ENCODE measurements at places on chromosomes 1 and 21.

- no peak for DNase-seq
These were observed 18.4 kb downstream of the RUNX3 start for GRCh38 chr1:24911651-24912155.

DNA sequence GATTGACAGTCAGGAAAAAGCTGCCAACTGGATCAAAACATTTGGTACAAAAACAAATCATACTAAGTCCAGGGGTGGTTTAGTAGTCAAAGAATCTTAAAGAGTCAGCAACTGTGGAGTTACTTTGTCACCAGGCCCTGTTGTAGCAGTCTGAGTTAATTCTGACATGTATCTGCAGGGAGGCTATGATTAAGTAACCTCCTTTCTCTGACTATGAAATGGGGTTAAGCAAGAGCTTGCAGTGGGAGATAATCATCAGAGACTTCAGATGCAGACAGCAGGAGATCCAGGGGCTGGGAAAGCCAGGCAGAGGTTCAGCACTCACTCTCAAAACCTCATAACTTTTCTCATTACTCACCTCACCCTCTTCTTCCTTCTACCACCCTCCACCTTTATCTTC is 99.2 kb upstream of the BTG3 start:
- DNase-seq = no peak

DNA sequence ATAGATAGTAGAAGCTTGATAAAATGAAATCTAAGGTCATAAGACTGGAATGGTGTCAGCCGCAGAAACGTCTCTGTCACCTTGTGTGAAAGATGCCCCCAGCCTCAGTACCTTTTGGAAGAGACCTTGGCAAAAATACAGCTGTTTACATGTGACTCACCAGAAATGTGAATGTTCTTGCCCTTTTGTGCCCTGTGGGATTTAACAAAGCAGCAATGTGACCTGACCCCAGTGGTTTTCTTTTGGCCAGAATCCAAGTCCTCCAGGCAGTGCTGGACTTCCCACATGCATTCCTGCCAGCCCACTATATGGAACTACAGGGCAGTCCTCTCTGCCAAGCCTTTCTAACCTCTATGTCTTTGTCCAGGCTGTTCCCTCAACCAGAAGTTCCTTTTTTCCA is 27.2 kb upstream of the LRRC8C start:
- no peak for DNase-seq

GRCh38 chr1:77538956-77539518 is 143.4 kb downstream of the ZZZ3 start:
- DNase-seq = no peak

DNA sequence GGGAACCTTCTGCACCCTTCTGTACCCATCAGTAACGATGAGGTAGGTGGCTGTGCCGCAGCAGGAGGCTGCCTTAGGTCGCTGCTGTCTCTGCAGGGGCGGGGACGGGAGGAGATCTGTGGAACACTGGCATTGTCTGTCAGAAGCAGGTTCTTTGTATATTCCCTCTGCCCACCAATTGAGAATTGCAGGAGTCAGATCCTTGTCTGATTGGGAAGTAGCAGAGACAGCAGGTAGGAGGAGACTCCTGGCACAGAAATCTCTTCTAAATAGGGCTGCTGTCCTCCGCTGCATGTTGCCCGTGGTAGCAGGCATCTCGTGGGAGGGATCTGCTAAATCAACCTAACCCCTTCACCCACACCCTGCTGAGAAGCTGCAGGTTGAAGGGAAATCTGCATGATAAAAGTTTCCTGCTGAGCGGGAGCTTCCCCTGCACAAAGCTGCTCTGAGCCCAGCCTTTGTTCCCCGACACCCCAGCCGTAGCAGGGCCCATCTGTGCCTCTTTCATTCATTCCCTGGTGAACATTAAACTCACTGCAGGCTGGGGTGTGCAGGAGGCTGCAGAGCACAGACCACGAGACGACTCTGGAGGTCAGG is 15.9 kb downstream of the SARS1 start:
- no peak for DNase-seq

GRCh38 chr1:14128096-14128495 is 428.1 kb downstream of the PRDM2 start:
- DNase-seq = no peak

GRCh38 chr1:27037518-27037917 is 24.9 kb upstream of the TENT5B start:
- no peak for DNase-seq

DNA sequence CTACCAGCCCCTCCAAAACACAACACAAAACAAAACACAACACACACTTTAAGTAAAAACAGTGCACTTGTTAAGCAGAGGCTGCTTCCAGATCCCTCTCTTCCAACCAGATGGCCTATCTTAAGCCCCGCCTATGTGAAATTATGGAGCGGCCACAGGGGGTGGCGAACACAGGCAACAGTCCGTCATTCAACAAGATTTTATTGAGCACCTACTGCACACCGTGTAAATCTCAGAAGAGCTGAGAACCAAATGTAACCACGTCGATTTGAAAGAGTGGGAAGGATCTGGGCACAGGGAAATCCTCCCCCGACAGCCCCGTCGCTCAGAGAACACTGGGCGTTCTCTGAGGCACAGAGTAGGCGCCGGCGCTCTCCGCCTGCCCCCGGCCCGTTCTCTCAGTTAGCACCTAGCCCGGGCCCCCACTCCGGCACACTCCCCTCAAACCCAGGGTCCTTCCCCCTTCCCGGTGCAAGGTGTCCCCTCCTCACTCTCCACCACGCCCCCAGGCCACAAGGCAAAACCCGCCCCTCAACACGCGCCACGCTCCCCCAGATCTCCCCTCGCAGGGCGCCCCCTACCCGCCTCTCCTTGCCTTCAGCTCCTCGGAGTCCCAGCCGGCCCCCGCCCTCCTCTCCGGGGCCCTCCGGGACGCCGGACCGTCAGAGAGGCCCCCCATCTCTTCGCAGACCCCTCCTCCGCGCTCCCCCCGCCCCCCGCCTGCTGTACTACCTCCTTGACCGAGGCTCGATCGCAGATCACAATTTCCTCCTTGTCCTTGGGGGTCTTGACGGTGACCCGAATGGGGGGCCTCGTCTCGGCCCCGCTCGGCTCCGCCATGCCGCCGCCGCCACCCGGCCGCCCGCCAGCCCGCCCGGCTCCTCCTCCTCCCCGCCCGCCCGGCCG is 483 bp downstream of the UBQLN4 start:
- DNase-seq = peak; percentile 65

DNA sequence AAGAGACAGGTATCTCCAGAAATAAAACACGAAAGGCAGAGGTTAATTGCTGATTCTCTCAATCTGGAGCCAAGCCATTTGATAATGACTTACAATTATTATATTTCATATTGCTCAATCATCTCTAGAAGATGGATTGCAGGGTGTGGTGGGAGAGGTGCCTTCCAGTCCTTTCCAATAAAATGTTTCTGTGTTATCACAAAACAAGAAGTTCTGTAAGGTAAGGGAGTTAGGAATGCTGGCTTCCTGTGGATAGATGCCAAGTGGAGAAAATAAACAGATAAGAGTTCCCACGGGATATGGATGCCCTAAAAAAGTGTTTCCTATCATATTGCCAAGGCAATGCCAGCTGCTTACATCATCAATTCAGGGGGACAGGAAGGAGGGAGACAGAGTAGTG is 7.2 kb upstream of the CCN1 start:
- DNase-seq = no peak

GRCh38 chr1:6971699-6972098 is 186.4 kb downstream of the CAMTA1 start:
- no peak for DNase-seq

DNA sequence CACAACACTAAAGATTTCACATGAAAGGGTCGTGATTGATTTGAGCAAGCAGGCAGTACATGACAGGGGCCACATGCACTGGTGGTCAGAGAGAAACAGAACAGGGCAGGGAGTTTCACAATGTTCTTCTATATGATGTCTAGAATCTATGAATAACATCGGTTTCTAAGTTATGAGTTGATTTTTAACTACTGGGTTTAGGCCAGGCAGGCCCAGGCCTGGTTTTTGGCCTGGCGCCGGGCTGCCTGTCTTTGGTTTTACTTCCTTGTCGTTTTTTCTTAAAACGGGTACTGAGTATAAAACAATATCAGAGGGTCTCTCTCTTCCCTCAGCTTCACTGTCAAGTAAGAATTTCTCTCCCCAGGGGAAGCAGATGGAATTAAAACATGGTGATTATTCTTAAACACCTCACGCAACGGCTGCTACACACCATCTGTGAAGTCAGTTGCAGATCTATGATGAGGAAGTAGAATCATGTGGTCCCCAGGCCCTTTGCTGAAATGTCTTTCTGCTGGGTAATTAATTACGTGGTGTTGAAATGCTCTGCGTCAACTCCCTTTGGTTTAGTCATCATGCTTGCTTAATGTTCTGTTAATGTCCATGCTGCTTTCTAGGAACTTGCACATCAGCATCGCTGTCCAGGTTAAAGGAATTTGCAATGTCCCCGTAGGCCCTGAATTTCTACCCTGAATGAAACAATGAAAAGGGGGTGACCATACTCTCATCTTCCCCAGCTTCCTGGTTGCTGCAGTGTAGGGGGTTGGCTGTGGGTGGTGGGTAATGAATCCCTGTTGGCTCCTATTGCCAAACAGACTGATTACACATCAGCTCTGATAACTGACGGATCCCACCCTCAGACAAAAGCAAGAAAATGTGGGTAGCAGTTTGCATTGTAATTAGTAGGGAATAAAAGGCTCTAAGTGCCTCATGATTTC is 70.3 kb downstream of the SERINC2 start:
- no peak for DNase-seq

DNA sequence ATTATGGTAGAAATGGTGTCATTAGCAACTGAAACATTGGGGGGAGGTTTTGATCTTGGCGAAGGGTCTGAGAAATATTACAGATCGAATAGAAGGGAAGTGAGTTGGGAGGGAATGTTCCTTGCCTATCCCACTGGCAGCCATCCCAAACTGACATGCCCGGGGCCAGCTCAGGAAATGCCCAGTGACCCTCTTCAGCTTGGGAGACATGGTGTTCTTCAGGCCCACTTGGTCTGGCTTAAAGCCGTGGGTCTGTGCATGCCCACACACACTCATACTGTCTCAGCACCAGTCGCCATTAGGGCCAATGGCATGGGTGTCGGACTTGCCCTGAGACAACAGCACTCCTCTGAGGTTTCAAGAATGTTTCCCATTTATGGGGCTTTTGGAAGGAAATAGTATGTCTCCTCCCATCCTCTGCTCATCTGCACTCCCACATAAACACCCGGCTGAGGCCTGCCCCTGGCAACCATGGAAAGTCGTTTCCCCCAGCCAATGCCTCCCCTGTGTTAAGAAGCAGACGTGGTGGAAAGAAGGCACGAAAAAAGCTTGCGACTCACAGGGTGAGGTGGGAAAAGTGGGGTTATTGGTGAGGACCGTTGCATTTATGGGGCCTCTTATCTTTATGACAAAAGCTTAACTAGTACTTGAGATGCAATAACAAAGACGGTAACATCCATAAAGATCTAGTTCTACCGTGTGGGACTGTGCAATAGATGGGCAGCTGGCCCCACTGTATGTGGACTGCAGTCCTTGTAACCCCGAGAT is 2.0 kb downstream of the RNF186 start:
- no peak for DNase-seq

- no peak for DNase-seq
These were observed 677 bp upstream of the HSD11B1 start for GRCh38 chr1:209703834-209704504.

DNA sequence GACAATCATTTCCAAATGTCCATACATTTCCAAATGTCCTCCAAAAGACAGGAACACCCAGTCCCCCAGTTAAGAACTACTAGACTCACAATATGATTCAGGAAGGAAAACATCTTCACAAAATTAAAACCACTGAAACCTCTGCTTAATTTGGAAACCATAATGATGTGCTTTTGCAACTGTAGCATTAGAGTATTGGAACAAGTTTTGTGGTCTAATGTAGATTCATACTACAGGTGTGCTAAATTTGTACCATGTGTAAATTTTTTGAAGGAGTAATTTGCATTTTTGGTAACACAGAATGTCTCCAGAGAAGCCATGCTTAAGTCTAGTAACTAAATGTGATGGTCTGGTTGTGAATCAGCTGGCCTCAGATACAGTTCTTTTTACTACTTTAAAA is 129.6 kb downstream of the DPYD start:
- no peak for DNase-seq

- no peak for DNase-seq
These were observed 3.1 kb downstream of the LRP8 start for GRCh38 chr1:53324728-53325297.

GRCh38 chr1:37035796-37036666 is 1.7 kb upstream of the GRIK3 start:
- DNase-seq = no peak

DNA sequence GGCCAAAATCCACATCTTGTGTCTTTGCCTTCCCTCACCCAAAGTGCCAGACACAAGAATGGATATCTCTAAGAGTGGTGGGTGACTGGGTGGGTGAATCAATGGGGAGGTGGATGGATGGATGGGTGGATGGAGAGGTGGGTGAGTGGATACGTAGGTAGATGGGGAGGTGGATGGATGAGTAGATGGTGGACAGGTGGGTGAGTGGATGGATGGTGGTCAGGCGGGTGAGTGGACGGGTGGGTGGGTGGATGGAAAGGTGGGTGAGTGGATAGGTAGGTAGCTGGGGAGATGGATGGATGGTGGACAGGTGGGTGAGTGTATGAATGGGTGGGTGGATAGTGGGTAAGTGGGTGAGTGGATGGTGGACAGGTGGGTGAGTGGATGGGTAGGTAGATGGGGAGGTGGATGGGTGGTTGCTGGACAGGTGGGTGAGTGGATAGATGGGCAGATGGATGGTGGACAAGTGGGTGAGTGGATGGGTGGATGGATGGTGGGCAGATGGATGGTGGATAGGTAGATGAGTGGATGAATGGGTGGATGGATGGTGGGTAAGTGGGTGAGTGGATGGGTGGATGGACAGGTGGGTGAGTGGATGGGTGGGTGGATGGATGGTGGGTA is 34.2 kb downstream of the SLC19A1 start:
- DNase-seq = no peak

DNA sequence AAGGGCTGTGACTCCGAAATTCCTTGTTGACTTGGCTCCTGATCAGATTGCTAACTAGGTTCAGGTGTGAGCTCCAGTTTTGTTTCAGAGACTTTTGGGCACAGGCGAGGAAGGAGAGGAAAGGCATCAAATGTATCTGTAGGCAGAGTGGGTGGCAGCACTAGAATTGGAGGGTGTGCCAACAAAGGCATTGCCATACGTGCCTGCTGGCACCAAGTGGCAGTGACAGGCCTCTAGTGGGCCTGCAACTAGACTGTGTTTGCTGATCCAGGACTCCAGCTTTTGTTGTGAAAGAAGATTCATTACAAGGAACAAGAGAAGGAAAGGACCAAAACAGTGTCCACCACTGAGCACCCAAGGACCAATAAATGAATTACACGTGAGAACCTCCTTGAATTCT is 79.5 kb downstream of the TM2D1 start:
- no peak for DNase-seq

GRCh38 chr1:87712261-87713010 is 383.8 kb downstream of the LMO4 start:
- DNase-seq = no peak

DNA sequence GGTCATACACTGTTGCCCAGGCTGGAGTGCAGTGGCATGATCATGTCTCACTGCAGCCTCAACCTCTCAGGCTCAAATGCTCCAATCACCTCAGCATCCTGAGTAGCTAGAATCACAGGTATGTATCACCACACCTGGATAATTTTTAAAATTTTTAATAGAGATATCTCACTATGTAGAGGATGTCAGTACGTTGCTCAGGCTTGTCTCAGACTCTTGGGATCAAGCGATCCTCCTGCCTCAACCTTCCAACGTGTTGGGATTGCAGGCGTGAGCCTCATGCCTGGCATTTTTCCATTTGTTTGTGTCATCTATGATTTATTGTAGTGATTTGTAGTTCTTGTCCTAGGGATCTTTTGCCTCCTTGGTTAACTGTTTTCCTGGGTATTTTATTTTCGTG is 985.2 kb upstream of the B3GALT2 start:
- no peak for DNase-seq

- DNase-seq = no peak
These were observed 17.0 kb downstream of the MRAP start for GRCh38 chr21:32315511-32316281.

All from heart right ventricle (tissue), 16 donors.